IPS-NIHi11 (cell line): ENCODE measurements at places on chromosomes 5 and 9.
A peak's percentile ranks its signal among the peaks of the same experiment; 100 is the strongest.

GRCh38 chr9:127509261-127509954 lies 58.1 kb downstream of the LRSAM1 start:
- DNase-seq, result no peak

GRCh38 chr9:35972093-35972492 lies 14.1 kb upstream of the OR2S2 start:
- DNase-seq, result peak; percentile 75

- DNase-seq, result no peak
Measured at GRCh38 chr9:99187311-99187710, 34.4 kb downstream of the ALG2 start.

DNA sequence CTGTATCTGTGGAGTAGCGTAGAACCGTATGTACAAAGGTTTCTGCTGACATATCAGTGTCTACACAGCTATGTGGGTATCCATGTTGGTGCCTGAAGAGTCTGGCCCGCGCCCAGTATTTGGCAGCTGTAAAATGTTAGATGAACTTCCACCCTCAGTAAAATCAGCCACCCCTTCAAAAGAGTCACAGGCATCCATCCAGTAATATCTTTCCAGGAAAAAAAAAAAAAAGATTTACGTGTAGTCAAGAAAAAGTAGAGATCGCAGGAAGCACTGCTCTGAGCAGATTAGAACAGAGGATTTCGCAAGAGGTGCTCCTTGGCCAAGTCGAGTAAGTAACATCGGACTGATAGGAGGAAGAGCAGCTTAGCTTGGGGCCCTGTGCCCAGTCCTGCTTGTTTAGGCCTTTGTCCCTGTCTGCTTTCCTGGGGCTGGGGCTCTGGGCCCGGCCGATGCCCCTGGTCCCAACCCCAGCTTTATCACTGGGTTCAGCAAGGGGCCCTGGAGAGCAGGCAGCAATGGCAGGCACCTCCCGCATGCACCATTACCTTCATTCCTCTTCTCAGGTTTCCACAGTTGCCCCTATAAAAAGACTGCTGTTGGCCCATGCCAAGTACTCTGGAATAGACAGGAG lies 21.2 kb downstream of the DAPK1 start:
- DNase-seq, result no peak

GRCh38 chr5:78779771-78780616 lies 131.4 kb upstream of the LHFPL2 start:
- DNase-seq, result no peak

GRCh38 chr9:136671646-136672430 lies 9.1 kb downstream of the EGFL7 start:
- peak; percentile 95 for DNase-seq

- no peak for DNase-seq
Measured at GRCh38 chr5:53394808-53395207, 85.6 kb upstream of the FST start.

- no peak for DNase-seq
Measured at GRCh38 chr5:77937015-77937908, 161.1 kb upstream of the TBCA start.

- no peak for DNase-seq
Measured at GRCh38 chr9:124758061-124758460, 13.1 kb downstream of the NR6A1 start.

DNA sequence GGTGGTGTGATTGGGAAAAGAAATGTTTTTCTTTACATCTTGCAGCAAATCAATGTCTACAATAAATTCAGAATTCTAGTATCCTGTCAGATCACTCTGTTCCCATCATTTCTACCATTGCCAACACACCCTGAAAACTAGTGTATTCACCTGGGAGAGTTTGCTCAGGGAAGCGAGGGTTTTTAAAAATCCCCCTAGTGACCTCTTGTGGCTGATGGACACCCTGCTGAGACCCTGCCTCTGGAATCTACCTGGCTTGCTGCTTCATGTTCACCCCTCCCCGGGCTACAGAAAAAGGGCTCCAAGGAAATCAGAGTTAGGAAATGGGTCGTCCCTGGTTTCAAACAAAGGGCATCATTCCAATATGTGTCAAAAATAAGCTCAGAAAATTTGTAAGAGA lies 21.4 kb upstream of the ALDOB start:
- DNase-seq, result peak; percentile 33

- no peak for DNase-seq
Measured at GRCh38 chr9:94600258-94600657, 6.6 kb upstream of the FBP2 start.

DNA sequence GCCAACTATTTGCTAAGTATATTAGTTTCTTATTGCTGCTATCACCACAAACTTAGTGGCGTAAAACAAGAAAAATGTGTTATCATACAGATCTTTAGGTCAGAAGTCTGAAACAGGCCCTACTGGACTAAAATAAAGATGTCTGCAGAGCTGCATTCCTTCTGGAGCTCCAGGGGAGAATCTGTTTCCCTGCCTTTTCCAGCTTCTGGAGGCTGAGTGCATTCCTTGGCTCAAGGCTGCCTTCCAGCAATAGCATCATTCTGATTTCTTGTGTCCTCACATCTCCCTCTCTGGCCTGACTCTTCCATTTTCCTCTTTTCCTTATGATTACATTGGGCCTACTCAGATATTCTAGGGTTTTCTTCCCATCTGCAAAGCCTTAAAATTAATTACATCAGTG lies 15.9 kb downstream of the MAN2A1 start:
- no peak for DNase-seq

DNA sequence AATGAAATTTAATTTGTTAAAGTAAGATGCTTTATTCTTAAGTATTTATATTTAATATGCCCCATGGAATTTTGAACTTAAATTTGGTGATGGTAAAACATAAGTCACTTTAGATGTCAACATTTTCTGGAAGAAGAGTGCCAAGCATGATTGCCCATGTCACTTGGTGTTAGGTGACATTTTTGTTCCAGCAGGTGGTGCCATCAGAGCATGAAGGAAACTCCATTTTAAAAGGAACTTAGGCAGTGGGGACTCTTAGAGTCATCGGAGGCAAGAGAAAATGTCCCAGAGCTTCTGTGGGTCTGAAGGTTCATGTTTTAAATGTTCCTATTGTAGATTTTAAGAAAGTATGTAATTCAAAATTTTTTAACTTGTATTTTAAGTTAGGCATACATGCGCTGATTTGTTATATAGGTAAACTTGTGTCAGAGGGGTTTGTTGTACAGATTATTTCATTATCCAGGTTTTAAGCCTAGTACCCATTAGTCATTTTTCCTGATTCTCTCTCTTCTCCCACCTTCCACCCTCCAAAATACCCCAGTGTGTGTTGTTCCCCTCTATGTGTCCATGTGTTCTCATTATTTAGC lies 789.3 kb downstream of the SEMA5A start:
- DNase-seq, result peak; percentile 29

DNA sequence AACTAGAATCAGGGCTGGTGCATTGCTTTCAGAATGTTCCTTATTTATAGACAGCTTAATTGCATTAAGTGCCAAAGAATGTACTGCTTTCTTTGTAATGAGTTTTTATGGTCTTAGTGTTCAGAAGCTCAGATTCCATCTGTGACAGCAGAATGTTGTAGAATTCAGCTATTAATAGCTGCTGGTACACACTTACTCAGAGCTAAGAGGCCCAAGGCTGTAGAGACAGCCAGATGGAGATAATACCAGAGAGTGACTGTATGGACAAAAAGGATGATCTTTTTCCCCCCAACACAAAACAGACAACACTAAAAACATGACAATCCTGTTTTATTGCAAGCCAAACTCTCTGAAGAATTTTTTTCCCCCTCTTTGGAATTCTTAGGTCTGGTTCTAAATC lies 50.2 kb downstream of the PPP2R2B start:
- DNase-seq, result no peak

DNA sequence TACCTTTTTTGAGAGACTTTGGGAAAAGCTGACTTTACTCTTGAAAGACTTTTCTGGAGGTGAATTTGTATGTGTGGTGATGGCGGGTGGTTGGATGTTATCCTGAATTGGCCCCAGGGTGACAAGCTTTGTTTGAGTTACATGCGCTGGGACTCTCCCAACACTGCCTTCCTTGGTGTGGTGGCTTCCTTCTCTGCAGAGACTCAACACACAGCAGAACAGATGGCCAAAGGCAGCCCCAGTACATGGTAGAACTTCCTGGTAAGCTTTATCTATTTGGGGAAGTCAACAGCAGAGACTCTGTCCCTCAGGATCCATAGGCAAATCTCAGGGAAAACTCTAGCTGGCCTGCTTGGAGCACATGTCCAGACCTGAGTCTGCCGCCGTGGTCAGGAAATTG lies 18.1 kb downstream of the C1QTNF2 start:
- DNase-seq, result no peak

DNA sequence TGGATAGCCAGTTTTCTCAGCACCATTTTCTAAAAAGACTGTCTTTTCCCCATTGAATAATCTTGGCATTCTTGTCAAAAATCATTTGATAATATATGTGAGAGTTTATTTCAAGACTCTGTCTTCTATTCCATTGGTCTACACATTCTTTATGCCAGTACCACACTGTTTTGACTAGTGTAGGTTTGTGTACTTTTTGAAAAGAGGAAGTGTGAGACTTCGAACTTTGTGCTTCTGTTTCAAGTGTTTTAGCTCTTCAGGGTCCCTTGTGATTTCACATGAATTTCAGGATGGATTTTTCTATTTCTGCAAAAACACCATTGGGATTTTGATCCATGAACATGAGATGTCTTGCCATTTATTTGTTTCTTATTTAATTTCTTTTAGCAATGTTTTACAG lies 78.5 kb upstream of the ALDH1A1 start:
- DNase-seq, result no peak

GRCh38 chr9:131237291-131237690 lies 39.0 kb downstream of the FAM78A start:
- no peak for DNase-seq

- DNase-seq, result no peak
Measured at GRCh38 chr5:113188436-113188835, 211.8 kb downstream of the DCP2 start.

DNA sequence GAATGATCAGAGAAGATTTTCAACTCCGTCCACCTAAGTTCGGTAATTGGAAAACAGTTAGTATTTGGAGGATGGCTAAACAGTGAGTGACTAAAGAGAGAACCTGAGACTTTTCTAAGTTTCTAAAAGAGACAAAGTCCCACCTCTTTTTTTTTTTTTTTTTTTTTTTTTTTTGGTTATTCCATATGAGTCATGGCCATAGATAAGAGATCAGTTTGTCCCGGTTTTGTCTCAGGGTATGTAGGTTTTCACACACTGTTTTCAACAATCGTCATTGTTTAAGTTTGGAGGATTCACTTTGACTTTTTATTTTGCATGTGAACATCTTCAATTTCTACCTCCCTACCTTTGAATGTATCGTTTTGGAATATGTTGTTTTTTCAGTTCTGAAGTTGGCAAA lies 85.9 kb downstream of the NTRK2 start:
- DNase-seq, result no peak

GRCh38 chr9:17509701-17510100 lies 69.2 kb upstream of the SH3GL2 start:
- no peak for DNase-seq

GRCh38 chr5:113302120-113302519 lies 132.7 kb downstream of the TSSK1B start:
- DNase-seq, result no peak

GRCh38 chr5:133259199-133259997 lies 207.6 kb downstream of the HSPA4 start:
- DNase-seq, result no peak

DNA sequence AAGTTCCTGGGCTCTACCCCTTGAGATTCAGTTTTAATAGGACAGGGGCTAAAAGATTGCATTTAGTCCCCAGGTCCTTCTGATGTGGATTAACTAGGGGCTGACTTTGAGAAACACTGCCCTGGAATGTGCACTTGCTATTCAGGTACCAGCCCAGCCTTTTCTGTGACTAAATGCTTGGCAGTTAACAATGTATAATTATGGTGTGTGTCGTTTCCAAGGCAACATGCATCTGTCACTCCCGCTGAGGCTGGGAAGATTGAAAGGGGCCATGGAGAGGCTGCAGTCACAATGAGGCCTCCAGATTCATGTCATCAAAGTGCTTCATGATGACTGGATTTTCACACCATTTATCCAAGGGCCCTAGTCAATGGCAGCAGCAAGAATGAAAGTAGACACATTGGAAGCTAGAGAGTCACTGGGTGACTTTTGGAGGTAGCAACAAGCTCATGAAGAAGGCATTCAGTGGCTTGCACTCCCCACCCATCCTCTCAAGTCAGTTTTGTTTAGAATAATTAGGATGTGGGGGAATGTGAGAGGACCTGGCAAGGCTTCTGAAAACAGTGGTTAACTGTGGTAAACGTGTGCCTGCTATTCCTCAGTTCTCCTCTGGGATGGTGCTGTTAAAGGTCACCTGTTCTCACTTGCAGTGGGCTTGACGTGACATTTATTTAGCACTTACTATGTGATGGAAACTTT lies 28.3 kb downstream of the RAI14 start:
- DNase-seq, result peak; percentile 45

GRCh38 chr5:170498811-170499351 lies 4.9 kb upstream of the KCNIP1 start:
- DNase-seq, result no peak

- DNase-seq, result no peak
Measured at GRCh38 chr9:131677049-131677443, 62.8 kb downstream of the RAPGEF1 start.

- peak; percentile 9 for DNase-seq
Measured at GRCh38 chr9:22813529-22813928, 366.9 kb downstream of the DMRTA1 start.

- DNase-seq, result no peak
Measured at GRCh38 chr5:178740181-178740557, 9.7 kb upstream of the ZNF354A start.

GRCh38 chr9:108621991-108622855 lies 233.6 kb downstream of the ACTL7B start:
- DNase-seq, result no peak

GRCh38 chr9:76704593-76705204 lies 59.5 kb upstream of the PCA3 start:
- DNase-seq, result peak; percentile 67

DNA sequence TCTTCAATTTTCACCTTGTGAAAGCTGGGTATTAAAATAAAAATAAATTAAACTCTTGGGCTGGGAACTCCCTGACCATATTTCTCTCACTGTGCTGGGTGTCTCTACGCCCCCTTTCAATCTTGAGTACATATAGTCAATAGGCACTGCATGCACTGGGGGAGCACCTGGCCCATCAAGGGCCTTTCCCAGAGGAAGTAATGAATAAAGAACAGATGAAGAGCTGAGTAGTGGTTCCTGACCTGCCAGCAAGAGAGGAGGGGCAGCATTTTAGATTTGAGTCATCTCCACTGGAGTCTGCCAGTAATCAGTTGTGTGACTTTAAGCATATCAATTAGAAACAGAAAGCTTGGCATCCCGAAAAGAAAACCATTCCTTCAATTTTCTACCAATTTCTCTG lies 6.2 kb downstream of the MAPKAP1 start:
- DNase-seq, result peak; percentile 19

GRCh38 chr9:35962126-35962906 lies 4.4 kb upstream of the OR2S2 start:
- DNase-seq, result peak; percentile 60
